ENCODE measurements at places on chromosomes 2 and 18.

DNA sequence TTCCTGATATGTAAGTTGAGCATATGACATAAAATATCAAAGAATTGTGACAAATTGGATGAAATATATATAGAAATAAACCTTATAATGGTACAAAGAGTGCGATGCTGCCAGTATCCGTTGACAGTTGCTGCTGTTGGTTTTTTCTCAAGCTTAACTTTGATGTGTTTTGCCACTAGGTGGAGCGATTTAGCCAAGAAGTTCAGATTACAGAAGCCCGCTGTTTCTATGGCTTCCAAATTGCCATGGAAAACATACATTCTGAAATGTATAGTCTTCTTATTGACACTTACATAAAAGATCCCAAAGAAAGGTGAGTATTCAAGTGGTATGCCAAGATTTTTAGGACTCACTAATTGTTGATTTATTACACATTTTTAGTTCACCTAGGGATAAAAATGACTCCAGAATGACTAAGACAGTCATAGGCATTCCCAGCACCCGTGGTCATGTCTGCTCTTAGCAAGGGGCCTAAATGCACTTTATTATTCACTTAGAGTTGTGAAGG is 2.1 kb downstream of the RRM2 start:
- peak; percentile 38 for DNase-seq

DNA sequence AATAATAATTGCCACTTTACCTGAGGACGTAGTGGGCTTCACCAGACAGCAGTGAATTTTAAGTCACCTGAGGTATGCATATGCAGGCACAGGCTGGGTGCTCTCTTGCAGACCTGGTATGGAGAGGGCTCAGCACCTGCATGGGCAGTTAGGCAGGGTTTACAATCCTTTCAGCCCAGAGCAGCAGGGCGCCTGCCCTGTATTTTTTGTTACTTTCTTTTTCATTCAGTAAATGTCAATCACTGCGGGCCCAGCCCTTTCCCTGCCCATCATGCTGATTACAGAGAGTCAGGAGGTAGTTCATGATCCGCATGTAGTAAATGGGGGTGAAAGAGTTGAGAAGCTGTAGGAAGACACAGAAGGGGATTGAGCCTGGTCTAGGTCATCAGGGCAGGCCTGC is 147.0 kb upstream of the ALPP start:
- no peak for DNase-seq

GRCh38 chr2:179521944-179522343 is 257.3 kb upstream of the SESTD1 start:
- no peak for DNase-seq

GRCh38 chr2:65458999-65459398 is 26.6 kb upstream of the SPRED2 start:
- DNase-seq, result no peak

- no peak for DNase-seq
These were observed 185.0 kb downstream of the CTIF start for GRCh38 chr18:48723837-48724236.

DNA sequence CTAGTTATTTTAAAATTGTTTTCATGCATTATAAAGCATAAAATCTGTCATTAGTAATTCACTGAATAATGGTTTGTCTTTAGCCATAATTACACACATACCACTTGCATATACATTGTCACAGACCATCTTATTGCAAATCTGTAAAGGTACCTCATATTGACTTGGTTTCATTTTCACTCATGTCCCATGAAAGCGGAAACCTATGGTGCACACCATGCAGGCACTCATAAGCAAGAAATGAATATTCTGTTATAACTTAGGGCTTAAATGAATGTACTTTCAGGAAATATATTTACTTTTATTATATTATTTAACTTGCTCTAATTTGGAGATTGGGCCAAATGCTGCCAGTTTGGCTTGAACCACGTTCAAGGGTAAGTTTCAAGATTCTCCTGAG is 29.2 kb upstream of the STK17B start:
- no peak for DNase-seq

GRCh38 chr18:65021021-65021420 is 729.8 kb upstream of the CDH7 start:
- DNase-seq, result no peak

- DNase-seq, result no peak
These were observed 74.3 kb upstream of the CYRIA start for GRCh38 chr2:16739778-16740581.

- DNase-seq, result no peak
These were observed 119.6 kb downstream of the FAM210A start for GRCh38 chr18:13606604-13607254.

- no peak for DNase-seq
These were observed 116.0 kb downstream of the GALR1 start for GRCh38 chr18:77365667-77366066.

GRCh38 chr2:105783151-105783738 is 38.5 kb downstream of the NCK2 start:
- DNase-seq, result no peak

- DNase-seq, result no peak
These were observed 4.0 kb upstream of the RAB17 start for GRCh38 chr2:237594514-237594871.

DNA sequence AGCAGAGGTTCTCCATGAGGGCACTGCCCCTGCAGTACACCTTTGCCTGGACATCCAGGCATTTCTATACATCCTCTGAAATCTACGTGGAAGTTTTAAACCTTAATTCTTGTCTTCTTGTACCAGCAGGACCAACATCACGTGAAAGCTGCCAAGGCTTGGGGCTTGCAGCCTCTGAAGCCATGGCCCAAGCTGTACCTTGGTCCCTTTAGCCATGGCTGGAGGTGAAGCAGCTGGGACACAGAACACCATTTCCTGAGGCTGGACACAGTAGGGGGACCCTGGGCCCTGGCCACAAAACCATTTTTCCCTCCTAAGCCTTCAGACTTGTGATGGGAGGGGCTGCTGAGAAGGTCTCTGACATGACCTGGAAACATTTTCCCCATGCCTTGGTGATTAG is 32.8 kb upstream of the CCDC141 start:
- DNase-seq, result no peak

- DNase-seq, result no peak
These were observed 11.7 kb upstream of the TMEFF2 start for GRCh38 chr2:192206399-192206798.

GRCh38 chr2:216632952-216633615 is at the start of gene IGFBP2:
Gene IGFBP2, plus strand, starts transcription at chr2:216633420. Its CDS starts 104 bp downstream, at chr2:216633524.
- DNase-seq, result no peak

- no peak for DNase-seq
These were observed 75.7 kb downstream of the TRIM43 start for GRCh38 chr2:95667480-95667879.

DNA sequence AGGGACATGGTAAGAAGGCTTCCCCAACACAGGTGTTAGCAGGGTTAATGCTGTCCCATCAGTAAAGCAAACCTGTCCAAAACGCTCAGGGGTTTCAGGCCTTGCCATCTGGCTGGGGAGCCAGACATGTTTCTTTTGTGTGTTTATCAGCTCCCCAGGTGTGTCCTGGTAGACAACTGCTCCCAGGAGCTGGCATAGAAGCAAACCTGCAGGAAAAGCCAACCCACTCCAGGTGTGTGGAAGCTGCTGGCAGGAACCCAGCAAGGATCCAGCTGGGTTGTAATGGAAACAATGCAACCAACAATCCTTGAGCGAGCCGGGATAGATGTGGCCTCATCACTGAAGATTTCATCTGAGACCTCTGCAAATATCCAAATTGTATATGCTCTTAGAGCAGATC is 123.1 kb downstream of the RAB3GAP1 start:
- no peak for DNase-seq

GRCh38 chr2:209044307-209044706 is 379.5 kb upstream of the MAP2 start:
- no peak for DNase-seq

DNA sequence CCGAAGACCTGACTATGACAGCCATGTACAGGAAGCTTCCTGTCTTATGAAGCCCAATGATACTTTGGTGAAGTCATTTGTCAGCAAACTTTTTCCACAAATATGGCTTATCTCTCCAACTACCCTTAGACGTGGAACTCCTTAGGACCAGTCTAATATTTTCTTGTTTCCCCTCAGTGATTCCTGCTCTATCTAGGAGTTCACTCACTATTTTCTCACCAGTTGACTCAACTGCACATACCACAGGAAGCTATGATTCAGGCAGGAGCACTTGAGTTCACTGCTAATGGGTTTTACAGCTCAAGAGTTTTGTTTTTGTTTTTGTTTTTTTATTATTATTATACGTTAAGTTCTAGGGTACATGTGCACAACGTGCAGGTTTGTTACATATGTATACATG is 109.3 kb downstream of the ANTXR1 start:
- DNase-seq, result no peak

- no peak for DNase-seq
These were observed 41.9 kb upstream of the ZFP36L2 start for GRCh38 chr2:43268066-43268953.

- no peak for DNase-seq
These were observed 143.0 kb downstream of the ZNF516 start for GRCh38 chr18:76351961-76352581.

DNA sequence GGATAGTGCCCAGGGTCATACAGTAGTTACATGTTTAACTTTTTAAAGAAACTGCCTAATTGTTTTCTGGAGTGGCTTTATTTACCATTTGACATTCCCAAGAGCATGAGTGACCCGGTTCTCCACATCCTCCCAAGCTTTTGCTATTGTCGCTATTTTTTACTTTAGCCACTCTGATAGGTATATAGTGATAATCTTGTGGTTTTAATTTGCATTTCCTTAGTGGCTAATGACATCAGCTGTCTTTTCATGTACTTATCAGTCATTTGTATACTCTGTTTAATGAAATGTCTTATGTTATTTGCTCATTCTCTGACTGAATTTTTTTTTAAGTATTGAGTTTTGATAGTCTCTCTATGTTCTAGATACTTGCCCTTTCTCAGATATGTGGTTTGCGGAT is 109.7 kb upstream of the HS6ST1 start:
- DNase-seq, result no peak

DNA sequence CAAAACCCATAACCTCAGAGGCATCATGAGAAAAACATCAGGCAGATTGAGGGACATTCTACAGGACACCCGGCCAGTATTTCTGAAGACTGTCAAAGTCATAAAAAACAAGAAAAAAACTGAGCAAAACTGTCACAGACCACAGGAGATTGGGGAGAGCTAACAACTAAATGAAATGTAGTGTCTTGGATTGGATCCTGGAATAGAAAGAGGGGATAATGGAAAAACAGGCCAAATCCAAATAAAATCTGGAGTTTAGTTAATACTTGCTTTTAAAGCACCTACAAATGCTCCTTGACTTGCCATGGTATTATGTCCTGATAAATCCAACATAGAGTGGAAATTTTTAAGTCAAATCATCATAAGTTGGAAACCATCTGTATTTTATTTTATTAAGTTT is 17.6 kb upstream of the CXCR1 start:
- no peak for DNase-seq

- DNase-seq, result no peak
These were observed 31.8 kb upstream of the PLEKHM3 start for GRCh38 chr2:208057108-208057507.

- no peak for DNase-seq
These were observed 22.0 kb downstream of the HYCC2 start for GRCh38 chr2:201049455-201049854.

GRCh38 chr18:52063923-52064322 is 276.1 kb upstream of the DCC start:
- no peak for DNase-seq

- no peak for DNase-seq
These were observed 33.7 kb upstream of the NTSR2 start for GRCh38 chr2:11703700-11704099.

GRCh38 chr2:105641389-105641811 is 103.3 kb upstream of the NCK2 start:
- no peak for DNase-seq

- no peak for DNase-seq
These were observed 770.7 kb upstream of the SLC8A1 start for GRCh38 chr2:41222593-41222992.

DNA sequence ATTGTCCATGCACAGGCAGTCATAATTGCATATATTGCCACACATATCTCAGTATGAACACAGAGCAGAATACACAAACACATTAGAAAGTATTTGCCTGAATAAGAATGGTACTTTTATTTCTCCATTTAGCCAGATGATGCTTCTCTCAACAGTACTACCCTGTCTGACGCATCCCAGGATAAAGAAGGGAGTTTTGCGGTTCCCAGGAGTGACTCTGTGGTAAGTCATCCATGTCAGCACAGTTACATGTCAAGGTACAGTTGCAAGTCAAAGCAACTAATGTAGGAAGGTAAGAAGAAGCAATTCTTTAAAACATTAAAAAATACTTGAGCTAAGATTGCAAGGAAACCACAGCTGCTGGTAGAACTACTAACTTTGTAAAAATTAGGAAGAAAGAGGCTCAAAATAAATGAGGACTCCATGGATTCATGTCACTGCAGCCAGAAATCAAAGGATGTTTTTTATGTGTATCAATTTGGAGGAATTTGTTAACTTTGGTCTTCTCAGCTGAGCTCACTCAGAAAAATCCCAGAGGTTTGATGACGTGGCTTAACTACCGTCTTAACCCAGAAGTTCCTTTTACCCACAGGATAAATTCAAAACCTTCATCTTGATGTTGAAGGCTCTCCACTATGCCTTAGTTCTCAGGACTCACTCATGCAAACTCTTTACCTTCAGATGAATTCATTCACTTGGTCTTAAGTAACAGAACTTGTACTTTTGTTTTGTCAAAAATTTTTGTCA is 130.3 kb downstream of the ARHGAP28 start:
- DNase-seq, result no peak

GRCh38 chr2:47061944-47062678 is 93.0 kb downstream of the STPG4 start:
- DNase-seq, result no peak

GRCh38 chr2:188046437-188046836 is 245.2 kb upstream of the GULP1 start:
- no peak for DNase-seq

GRCh38 chr2:155157065-155157464 is 458.6 kb downstream of the KCNJ3 start:
- DNase-seq, result no peak

GRCh38 chr18:28365411-28365831 is 188.5 kb upstream of the CDH2 start:
- no peak for DNase-seq

GRCh38 chr2:29777161-29777560 is 144.2 kb downstream of the ALK start:
- DNase-seq, result no peak

GRCh38 chr2:180653481-180653880 is 326.9 kb upstream of the UBE2E3 start:
- no peak for DNase-seq

DNA sequence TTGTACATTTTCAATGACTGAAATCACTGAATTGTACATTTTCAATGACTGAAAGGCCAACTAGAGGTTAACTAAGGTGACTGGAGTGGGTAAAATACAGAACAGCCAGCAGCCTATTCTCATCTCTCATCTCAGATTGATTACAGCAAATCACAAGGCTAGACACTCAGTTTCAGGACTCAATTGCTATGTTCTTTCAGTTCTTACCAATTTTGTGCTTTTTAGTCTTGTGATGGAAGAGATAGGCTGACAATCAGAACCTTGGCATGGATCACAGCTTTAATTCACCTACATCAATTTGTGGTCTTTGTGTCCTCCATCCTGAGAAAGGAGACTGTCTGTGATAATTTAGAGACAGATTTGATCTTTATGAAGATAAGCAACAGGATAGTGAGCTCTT is 124.7 kb downstream of the GULP1 start:
- no peak for DNase-seq

- no peak for DNase-seq
These were observed 469.2 kb upstream of the TNP1 start for GRCh38 chr2:217329023-217329431.

- no peak for DNase-seq
These were observed 21.3 kb downstream of the PLEK start for GRCh38 chr2:68386365-68386764.
